ENCODE measurements at places on chromosomes 7 and 10. TPM values are rescaled to one million over a fixed set of nuclear protein-coding genes. Genes with fewer than 3 reads are reported as not detected.

The ST8SIA6 gene
- total RNA-seq, result 22.0 TPM

The ZNF117 gene
- 100 TPM for total RNA-seq

The AP5Z1 gene
- 58.5 TPM for total RNA-seq

The MEIG1 gene
- 3.5 TPM for total RNA-seq

The TRPV6 gene
- 0.43 TPM for total RNA-seq

Measured in lung (tissue), 17 donors.